ENCODE measurements at places on chromosomes 7 and 10.

- peak; percentile 90 for DNase-seq
Measured at GRCh38 chr7:5699467-5700384, 81.7 kb downstream of the RNF216 start.

GRCh38 chr7:115406219-115406618, 484.3 kb downstream of the MDFIC start:
- DNase-seq, result no peak

DNA sequence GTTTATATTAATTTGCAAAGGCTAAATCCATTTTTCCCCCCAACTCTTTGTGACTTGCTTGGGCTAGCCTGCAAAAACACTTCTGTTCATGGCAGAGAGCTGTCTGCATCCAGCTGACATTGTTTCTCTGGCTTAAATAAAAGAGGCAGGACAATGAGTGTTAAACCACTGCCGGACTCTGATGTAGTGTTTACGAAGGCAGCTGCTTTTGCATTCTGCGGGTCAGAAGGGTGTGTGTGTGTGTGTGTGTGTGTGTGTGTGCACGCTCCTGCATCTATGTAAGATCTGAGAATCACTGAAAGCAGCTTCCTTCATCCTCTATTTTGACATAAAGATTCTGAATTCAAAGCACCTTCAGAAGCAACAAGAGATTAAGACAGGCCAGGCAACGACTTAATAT, 28.3 kb downstream of the NRP1 start:
- no peak for DNase-seq

DNA sequence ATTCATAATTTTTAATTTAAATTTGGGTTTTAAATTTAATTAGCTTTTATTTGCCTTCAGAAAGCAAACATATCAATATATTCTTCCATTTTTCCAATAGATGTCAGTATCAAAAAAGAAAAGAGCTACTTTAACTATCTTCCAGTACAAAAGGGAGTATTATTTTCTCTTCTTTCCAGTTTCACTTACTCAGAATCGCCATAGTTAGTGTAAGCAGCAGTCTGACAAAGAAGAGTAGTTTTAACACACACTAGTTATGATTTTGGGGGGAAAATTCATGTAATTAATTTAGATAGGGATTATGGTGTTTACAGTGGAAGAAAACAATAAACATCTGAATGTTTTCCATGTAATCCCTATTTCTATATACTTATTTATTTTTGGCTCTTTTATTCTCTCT, 272.6 kb upstream of the DGKB start:
- no peak for DNase-seq

Data from B cell (primary cell).